Non-pigmented ciliary epithelial cell (primary cell): ENCODE measurements at places on chromosomes 5 and 9.

GRCh38 chr5:83102364-83102980, 25.1 kb downstream of the XRCC4 start:
- DNase-seq, result no peak

- no peak for DNase-seq
Measured at GRCh38 chr5:149490599-149491485, 60.4 kb downstream of the CSNK1A1 start.

- DNase-seq, result no peak
Measured at GRCh38 chr5:55636683-55637082, 75.4 kb downstream of the SLC38A9 start.

DNA sequence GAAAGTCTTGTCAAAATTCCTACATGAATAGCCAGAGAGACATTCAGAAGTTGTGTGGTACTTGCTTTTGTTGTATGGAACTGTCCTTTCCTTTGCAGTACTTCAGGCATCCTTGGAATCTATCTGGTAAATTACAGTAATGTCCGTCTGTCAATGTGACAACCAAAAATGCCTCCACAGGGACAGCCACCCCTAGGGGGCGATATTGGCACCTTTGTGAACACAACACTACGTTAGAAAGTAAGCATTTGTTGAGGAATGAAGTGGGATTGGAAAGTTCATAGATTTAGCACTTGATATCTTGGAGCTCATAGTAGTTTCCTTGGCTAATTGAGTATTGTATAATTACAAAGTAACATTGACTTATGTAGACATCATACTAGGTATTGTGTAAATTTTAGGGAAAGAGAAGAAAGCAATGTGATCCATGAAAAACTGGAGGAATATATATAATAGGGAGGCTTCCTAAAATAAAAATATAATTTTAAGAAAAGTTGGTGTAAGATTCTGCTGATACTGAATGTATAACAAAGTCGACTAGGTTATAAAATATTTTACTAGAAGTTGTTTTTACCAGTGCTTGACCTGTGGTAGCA, 32.7 kb downstream of the TMEFF1 start:
- DNase-seq, result no peak

DNA sequence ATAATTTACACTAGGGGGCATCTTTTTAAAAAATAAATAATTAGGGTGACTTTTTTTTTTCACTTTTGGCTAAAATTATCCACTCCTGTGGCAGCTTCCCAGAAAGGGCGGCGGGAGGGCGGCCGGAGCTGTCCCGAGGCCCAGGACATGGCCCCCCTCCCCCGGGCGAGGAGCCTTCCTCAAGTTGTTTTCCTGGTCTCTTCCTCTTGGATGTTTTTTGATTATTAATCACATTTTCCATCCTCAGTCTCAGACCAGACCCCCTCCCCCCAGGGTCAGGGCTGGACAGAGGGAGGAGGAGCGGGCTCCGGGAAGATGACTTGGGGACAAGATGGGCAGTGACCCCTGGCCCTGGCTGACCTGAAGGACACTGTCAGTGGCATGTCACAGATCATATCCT, 4.7 kb upstream of the CNTFR start:
- no peak for DNase-seq

DNA sequence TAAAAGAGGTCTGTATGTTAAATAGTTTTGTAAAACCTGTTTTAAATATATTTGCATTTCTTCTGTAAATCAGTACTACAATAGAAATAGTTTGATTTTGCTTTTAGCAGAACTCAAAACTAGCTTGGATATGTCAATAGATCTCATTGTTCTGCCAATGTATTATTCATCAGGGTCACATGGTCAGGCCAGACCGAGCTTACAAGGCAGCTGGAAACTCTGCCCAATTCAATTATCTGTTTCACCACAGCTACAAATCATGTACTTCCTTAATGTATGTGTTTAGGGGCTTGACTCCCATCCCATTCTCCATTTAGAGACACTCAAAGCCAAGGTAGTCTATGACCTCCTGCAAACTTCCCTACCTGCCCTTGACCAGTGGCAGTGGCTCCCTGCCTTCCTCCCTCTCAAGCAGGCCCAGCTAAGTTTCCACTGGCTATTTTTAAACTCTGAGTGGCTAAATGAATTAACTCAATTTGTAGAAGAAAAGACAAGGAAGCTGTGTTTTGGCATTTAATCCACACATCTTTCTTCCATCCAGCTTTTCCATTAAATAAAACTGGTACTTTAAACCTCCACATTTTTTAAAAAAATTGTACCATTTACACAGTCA, 46.4 kb upstream of the SELENOP start:
- DNase-seq, result no peak

DNA sequence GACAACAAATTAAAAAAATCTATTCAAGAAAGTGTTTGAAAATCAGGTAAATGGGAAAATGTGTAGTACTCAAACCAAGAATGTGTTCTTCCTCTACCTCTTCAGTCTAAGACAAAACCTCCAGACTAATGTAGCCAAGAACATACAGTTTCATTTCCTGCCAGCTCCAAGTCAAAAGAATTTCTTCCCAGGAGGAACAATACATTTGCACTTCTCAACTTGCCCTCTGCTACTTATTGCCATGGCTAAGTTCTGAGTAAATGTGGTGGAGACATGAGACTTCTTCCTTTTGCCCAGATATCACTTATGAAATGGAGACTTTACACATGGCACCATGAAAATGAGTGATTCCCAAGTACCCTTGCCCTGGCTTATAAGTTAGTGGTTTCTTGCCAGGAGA, 2112.2 kb upstream of the C9orf72 start:
- DNase-seq, result no peak

DNA sequence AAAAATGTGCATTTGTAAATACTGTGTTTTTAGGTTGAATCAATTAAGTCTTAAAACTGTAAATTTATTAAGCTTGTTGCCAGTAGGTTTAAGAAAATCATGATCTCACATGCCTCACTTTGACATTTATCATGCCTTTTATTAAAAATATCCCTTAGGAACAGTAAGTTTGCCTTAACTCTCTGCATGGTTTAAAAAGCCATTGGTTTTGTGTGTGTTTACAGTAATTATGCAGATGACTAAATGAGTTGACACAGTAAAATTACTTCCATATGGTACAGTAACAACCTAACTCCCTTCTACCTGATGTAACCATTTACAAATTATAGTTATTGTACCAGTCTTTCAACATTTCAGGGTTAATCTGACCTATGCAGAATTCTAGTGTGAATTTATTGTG, 6.5 kb downstream of the RPS6 start:
- no peak for DNase-seq

DNA sequence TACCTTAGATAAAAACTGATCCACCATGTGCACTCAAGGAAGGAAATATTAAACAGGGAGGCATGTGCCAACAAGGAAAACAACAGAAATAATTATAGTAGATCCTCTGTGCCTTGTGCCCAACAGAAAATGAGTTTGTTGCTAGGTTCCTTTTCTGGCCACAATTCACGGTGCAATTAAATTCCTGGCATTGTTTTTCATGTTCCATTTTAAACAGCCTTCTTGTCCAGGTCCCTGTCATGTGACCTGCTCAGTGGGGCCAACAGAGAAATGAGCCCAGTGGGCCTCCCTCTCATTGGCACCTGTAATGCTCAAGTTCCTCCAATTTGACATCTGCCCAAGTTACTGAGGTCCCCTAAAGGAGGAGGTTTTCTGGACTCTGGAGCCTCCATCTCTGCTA, 56.5 kb downstream of the SPOCK1 start:
- no peak for DNase-seq

DNA sequence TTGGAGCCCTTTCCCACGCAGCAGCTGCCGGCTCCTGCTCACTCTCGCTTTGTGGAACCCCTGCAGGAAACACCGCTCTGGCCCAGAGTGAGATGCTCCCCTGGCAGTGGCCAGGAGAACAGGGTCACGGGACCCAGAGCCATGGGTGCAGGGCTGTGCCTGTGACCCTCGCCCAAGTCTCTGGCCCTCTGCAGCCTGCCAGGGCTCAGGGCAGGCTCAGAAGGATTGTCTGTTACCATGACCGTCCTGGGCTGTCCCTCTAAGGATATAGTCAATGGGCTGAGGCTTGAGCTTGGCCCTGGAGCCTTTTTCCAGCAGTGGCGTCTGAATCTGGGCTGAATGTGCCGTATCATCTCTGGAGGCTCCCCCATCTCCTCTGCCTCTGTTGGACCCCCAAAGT, 28.7 kb upstream of the AIF1L start:
- DNase-seq, result no peak

GRCh38 chr9:72557549-72557948, 36.1 kb downstream of the TMC1 start:
- peak; percentile 91 for DNase-seq

GRCh38 chr5:82858151-82859025, 218.8 kb downstream of the TMEM167A start:
- DNase-seq, result no peak

GRCh38 chr9:70502690-70503089, 88.2 kb upstream of the KLF9 start:
- no peak for DNase-seq

DNA sequence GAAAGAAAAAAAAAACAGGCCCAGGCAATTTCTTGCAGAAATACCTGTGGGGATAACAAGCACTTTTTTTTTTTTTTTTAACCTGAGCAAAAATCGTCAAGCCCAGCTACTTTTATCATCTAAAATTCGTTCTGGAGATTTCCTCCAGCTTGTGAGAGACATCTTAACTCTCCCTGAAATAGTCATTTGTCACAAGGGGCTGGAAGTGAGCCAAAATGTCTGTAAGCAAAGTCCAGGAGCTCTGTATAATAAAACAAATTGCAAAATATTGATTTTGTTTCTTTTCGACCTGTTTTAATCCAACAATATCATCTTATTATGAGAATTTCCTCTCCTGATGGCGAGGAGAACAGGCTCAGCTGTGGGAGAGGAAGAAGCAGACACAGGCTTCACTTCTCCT, 168.4 kb downstream of the TTLL11 start:
- DNase-seq, result no peak

GRCh38 chr9:18143073-18143745, 330.7 kb upstream of the ADAMTSL1 start:
- DNase-seq, result no peak

DNA sequence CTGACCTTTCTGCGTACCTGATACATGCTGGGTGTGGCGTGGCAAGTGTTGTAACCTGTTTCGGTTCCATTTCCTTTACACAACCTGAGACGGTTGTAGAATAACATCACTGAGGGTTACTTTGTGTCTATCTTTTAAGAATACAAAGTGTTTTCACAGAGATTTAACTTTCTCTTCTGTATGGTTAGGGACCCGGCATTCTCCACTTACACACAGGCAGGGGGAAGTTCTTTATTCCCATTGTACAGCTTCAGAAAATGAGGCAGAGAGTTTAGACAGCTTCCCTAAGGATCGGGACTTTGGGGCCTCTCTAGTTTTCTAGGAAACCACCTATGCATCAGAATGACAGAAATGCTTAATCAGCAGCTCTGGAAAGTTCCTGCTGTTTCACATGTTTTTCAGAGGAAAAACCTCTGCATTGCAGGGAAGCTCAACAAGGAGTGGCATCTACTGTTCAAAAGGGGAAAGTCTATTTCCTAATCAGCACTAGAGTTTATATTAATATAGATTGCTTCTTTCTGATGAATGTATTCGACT, 41.3 kb downstream of the CAST start:
- no peak for DNase-seq

GRCh38 chr5:78467752-78468357, 107.4 kb downstream of the SCAMP1 start:
- peak; percentile 31 for DNase-seq

GRCh38 chr5:158068964-158069363, 210.0 kb upstream of the CLINT1 start:
- no peak for DNase-seq

DNA sequence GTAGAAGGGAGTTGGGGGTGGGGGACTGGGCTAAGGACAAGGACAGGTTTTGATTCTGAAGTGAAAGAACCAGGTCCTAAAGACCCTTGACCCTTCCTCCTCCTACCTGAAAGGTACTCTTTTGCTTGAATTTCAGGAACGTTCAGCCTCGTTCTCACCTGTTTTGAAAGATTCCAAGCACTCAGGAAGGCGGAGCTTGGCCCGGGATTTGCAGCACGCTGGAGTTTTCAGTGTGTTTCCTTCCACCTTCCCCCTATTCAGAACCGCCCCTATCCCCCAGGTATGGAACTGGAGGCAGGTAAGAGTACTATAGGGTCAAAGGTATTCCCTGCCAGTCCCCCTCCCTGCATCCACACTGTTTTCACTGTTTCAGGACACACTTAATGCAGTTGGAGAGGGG, 7.1 kb downstream of the EGR1 start:
- DNase-seq, result no peak

GRCh38 chr9:38309324-38310195, 82.9 kb upstream of the ALDH1B1 start:
- no peak for DNase-seq

GRCh38 chr9:110214586-110215355, 6.8 kb upstream of the C9orf152 start:
- DNase-seq, result no peak

DNA sequence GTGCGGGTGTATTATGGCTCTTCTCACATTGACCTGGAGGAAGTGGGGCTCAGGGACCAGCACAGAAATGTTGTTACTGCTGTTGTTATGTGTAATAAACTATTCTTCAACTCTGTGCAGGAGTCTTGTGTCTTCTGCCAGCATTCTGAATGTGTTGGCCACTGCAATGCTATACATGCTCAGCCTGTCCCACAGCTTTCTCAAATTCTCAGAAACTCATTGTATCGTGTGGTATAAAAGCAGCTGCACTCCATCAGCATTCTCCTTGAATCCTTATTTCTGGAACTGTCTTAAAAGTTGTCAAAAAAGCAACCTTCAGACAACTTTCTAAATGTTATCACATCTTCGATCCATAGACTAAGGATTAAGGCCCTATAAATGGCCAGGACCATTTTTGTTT, 72.0 kb downstream of the ZNF474 start:
- DNase-seq, result no peak

- no peak for DNase-seq
Measured at GRCh38 chr5:103216137-103216536, 42.4 kb upstream of the MACIR start.

DNA sequence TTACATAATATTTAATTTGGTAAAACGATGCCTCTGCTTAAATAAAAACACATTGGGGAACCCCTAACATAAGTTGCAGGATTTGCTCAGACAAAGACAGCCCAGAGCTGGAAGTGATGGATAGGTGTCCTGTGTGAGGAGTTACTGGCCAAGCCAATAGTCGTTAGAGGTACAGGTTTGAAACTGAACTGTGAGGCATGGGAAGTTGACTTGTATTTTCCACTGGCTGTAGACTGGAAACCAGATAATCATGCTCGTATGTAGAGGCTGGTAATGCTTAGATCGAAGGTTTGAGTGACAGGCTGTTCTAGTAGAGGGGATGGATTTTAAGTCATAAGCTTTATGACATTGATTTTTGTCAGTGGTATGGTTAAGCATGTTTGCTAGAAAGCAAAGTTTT, 24.8 kb downstream of the TEK start:
- no peak for DNase-seq

DNA sequence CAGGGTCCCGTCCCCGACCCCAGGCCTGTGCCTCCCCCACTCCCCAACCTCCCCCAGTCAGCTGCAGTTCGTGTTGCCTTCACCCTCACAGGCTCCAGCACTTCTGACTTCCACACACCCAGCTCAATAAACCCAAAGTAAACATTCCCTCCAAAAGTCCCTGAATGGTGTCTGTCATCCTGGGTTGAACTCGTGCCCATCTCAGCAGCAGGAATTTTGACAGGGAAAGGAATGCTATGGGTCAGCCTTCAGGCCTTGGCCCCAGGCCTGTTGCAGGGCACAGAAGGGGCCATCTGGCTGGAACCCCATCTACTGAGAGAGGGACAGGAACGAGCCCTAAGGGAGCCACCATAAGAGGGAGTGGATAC, 29.6 kb upstream of the CNOT6 start:
- DNase-seq, result no peak
